ENCODE measurements at places on chromosomes 5 and 9.

- no peaks in the 10 kb centered on the region for H3K27me3 ChIP-seq
- no peak for DNase-seq
- H3K4me3 ChIP-seq: no peak overlapping the region
- H3K4me1 ChIP-seq: peaks cover 15% of the 10 kb centered on the region
- H3K27ac ChIP-seq: no peak overlapping the region
These were observed 6.4 kb downstream of the PRKAA1 start for GRCh38 chr5:40791715-40792139.

GRCh38 chr9:136078024-136078423 is 17.1 kb downstream of the NACC2 start:
- H3K27me3 ChIP-seq: no peaks in the 10 kb centered on the region
- H3K4me3 ChIP-seq: no peak overlapping the region
- H3K36me3 ChIP-seq: no peaks in the 10 kb centered on the region
- H3K27ac ChIP-seq: no peak overlapping the region
- no peak for DNase-seq
- H3K4me1 ChIP-seq: no peaks in the 10 kb centered on the region

- H3K4me3 ChIP-seq: no peak overlapping the region
- no peak overlapping the region for H3K27ac ChIP-seq
- H3K4me1 ChIP-seq: no peaks in the 10 kb centered on the region
- DNase-seq: no peak
- no peaks in the 10 kb centered on the region for H3K36me3 ChIP-seq
These were observed 87.5 kb downstream of the OLFM1 start for GRCh38 chr9:135174981-135175380.

- H3K4me3 ChIP-seq: no peak overlapping the region
- H3K27me3 ChIP-seq: no peaks in the 10 kb centered on the region
- no peaks in the 10 kb centered on the region for H3K36me3 ChIP-seq
- DNase-seq: no peak
- no peak overlapping the region for H3K27ac ChIP-seq
These were observed 89.6 kb downstream of the CCDC171 start for GRCh38 chr9:15642369-15642962.

Measured in DND-41 (cell line).